Glutamatergic neuron (in vitro differentiated cells): ENCODE measurements at places on chromosomes 7 and 10. TPM values are rescaled to one million over a fixed set of nuclear protein-coding genes. Genes with fewer than 3 reads are reported as not detected.

DNA sequence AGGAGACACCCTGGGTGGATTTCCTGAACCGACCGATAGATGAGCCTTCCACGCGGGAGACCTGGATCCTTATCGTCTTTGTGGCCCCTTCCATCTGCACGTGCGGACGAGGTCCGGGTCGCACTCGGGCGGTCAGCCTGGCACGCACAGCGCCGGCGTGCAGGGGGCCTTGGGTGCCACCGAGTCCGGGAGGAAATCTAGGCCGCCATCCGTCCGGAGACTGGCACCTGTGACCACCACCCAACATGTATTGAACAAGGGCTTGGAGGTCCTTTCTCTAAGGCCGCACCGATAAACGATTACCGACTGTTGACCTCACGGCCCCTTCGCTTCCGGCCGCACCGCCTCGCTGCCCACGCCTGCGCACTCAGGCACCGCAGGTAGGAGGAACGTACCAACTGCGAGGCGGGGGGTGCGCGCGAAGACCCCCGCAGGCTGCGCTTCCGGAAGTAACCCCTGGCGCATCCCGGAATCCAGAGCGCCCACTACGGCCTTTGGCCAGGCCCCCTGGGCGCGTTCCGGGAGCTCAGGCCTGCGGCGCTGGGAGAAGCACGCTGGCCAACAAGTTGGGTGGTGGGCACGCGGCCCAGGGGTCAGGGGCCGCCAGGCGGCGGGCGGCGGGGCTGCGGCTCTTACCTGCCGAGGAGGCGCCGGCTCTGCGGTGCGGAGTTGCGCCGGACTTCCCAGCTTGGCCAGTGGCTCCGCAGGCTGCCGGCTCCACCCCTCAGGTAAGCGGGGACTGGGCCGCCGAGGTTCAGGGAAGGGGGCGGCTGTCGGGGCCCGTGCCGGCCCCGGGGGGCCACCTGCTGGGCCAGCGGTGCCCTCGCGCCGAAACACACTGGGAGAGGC, at the start of the genes ACTR3C and LRRC61:
Gene ACTR3C (minus strand): TSS at position 713 of the 849 bp plus-strand sequence. CDS start 28,249 bp downstream, outside the sequence.
Gene LRRC61 (plus strand): TSS at position 523 of the 849 bp plus-strand sequence. CDS start 13,507 bp downstream, outside the sequence.
- peaks cover 3% of the 10 kb centered on the region for H3K4me1 ChIP-seq
- peaks cover 7% of the 10 kb centered on the region for H3K27me3 ChIP-seq
- H3K27ac ChIP-seq = peak within 1 kb of the TSS; percentile 23
- peak within 1 kb of the TSS; percentile 89 for H3K4me3 ChIP-seq
- peak; percentile 67 for DNase-seq

GRCh38 chr7:28407651-28408050, 4.7 kb upstream of the CREB5 start:
- DNase-seq = no peak
- peak overlapping the region; percentile 23 for H3K4me3 ChIP-seq
- no peak overlapping the region for H3K27ac ChIP-seq
- H3K4me1 ChIP-seq = peaks cover 3% of the 10 kb centered on the region
- no peaks in the 10 kb centered on the region for H3K36me3 ChIP-seq
- peaks cover 16% of the 10 kb centered on the region for H3K27me3 ChIP-seq

SEMA3C gene
- total RNA-seq = 91.3 TPM

GRCh38 chr10:29064680-29065079, 224.2 kb upstream of the LYZL1 start:
- no peaks in the 10 kb centered on the region for H3K4me1 ChIP-seq
- no peak overlapping the region for H3K4me3 ChIP-seq
- H3K36me3 ChIP-seq = no peaks in the 10 kb centered on the region

DPYSL4 gene
- total RNA-seq = 402 TPM

MNX1 gene
- 0.59 TPM for total RNA-seq

DNA sequence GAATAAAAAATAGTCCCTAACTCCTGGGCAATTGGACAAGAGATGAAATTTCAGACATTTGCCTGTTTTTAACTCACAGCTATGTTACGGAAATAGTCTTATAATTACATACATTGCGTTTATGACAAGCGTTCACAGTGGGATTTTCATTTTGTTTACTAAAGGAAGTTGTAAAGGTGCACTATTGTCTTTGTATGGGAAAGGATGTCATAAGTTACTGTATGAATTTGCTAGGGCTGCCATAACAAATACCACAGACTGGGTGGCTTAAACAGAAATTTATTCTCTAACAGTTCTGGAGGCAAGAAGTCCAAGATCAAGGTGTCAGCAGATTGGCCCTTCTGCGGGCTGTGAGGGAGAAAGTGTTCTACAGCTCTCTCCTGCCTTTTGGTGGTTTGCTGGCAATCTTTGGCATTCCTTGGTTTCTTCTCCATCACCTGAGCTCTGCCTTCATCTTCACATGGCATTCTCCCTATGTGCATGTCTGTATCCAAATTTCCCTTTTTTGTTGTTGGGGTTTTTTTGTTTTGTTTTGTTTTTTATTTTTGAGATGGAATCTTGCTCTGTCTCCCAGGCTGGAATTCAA, 5.6 kb downstream of the NFE2L3 start:
- H3K36me3 ChIP-seq = peaks cover 5% of the 10 kb centered on the region
- no peak overlapping the region for H3K27ac ChIP-seq
- H3K4me3 ChIP-seq = peak overlapping the region; percentile 52

DNA sequence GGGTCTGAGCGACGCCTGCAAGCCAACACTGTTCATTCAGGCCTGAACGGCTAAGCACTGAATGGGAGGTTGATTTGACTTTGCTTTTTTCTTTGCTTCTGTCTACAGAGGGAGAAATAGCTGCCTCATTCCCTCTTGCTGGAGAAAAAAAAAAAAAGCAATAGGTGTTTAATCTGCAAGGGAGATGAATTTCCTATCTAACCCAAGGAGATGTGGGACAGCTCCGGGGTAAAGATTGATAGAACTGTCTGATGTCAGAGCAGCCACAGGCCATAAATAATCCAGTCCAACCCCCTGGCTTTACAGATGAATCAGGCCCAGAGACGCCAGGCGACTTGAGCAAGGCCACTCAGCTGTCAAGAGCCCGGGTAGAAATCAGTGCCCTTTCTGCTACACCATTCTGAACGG, 168.0 kb downstream of the ARHGAP12 start:
- peak overlapping the region; percentile 99 for H3K27ac ChIP-seq
- H3K4me3 ChIP-seq = peak overlapping the region; percentile 84
- DNase-seq = no peak

INHBA gene
- not detected for total RNA-seq

DNA sequence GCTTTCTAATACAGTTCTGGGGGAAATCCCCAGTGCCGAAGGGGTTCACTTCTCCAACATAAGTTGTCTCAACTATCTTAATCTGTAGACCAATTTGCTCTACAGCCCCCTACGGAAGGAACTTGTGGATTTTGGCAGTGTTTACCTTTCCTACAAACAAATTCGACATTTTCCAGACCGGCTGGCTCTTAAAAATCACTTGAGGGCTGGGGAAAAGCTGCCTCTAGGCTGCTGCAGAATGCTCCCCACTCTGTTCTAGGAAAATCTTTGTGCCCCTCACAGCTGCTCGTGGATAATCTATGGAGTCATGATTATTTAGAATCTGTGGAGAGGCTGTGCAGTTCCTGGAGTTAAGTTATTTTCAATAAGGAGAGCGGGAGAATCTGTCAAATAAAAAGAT, 474.6 kb upstream of the FZD8 start:
- H3K4me3 ChIP-seq = no peak overlapping the region
- H3K27me3 ChIP-seq = no peaks in the 10 kb centered on the region
- no peak overlapping the region for H3K27ac ChIP-seq
- DNase-seq = no peak

TMEM225B gene
- 0.66 TPM for total RNA-seq

GRCh38 chr10:109089779-109090178, 833.5 kb downstream of the XPNPEP1 start:
- H3K27ac ChIP-seq = no peak overlapping the region
- no peak for DNase-seq
- no peaks in the 10 kb centered on the region for H3K36me3 ChIP-seq
- no peaks in the 10 kb centered on the region for H3K4me1 ChIP-seq
- H3K27me3 ChIP-seq = peaks cover 1% of the 10 kb centered on the region
- no peak overlapping the region for H3K4me3 ChIP-seq

WASHC2C gene
- total RNA-seq = 86.6 TPM

PLEKHS1 gene
- not detected for total RNA-seq

DNA sequence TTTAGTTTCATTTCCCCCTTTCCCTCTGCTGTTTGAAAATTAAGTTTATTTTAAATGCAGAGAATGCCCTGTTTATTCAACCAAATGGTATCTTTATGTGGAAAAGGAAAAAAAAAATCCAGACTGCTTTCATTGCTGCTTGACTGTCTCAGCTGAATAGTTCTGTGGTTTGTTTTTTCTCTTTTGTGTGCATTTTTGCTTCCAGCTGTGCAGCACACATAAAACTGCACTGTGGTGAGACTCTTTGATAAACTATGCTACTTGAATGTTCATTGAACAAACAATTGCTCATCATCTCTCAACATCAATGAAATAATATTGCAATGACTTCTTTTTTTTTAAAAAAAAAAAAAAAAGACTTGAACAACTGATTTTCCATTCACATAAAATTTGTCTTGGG, 78.6 kb upstream of the GLI3 start:
- no peak overlapping the region for H3K4me3 ChIP-seq
- peaks cover 2% of the 10 kb centered on the region for H3K27me3 ChIP-seq

CNPY1 gene
- not detected for total RNA-seq

GRCh38 chr10:78543749-78544362, 510.2 kb downstream of the RPS24 start:
- no peak overlapping the region for H3K4me3 ChIP-seq
- peaks cover 3% of the 10 kb centered on the region for H3K36me3 ChIP-seq
- H3K27me3 ChIP-seq = peaks cover 3% of the 10 kb centered on the region
- no peak overlapping the region for H3K27ac ChIP-seq
- no peak for DNase-seq
- no peaks in the 10 kb centered on the region for H3K4me1 ChIP-seq
